ENCODE measurements at places on chromosomes 13 and 19.

DNA sequence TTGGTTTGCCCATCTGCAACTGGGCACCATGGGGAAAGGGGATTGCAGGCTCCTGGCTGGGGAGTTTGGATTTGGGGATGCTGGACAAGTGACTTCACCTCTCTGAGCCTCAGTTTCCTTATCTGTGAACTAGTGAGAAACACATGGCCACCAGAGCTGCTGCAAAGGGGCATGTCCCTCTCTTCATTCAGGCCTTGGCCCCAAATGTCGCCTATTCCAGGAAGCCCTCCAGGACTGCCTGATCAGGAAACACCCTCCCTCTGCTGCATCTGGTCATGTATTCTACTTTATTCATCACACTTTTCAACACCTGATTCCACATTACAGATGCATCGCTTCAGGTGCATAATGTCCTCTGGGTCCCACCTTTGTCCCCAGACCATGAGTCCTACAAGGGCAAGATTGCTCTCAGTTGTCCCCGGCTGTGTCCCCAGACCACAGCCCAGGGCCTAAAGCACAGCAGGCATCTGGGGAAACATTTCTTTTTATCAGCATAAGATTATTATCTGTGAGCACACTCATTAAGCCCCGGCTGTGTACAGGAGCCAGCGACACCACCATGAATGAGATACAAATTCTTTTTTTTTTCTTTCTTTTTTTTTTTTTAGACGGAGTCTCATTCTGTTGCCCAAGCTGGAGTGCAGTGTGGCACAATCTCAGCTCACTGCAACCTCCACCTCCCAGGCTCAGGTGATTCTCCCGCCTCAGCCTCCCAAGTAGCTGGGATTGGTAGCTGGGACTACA is 37.5 kb downstream of the ARRDC2 start:
- no peak for DNase-seq

DNA sequence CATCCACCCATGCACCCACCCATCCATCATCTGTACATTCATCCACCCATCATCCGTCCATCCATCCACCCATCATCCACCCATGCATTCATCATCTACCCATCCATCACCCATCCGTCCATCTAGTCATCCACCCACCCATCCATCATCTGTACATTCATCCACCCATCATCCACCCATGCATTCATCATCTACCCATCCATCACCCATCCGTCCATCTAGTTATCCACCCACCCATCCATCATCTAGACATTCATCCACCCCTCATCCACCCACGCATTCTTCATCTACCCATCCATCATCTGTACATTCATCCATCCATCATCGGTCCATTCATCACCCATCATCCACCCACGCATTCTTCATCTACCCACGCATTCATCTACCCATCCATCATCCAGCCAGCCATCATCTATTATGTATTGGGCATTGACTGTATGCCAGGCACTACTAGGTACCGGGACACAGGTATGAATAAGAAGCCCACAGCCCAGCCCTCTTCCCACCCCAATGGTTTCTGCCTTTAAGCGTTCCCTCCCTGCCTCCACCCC is 16.7 kb upstream of the GALP start:
- DNase-seq: no peak

DNA sequence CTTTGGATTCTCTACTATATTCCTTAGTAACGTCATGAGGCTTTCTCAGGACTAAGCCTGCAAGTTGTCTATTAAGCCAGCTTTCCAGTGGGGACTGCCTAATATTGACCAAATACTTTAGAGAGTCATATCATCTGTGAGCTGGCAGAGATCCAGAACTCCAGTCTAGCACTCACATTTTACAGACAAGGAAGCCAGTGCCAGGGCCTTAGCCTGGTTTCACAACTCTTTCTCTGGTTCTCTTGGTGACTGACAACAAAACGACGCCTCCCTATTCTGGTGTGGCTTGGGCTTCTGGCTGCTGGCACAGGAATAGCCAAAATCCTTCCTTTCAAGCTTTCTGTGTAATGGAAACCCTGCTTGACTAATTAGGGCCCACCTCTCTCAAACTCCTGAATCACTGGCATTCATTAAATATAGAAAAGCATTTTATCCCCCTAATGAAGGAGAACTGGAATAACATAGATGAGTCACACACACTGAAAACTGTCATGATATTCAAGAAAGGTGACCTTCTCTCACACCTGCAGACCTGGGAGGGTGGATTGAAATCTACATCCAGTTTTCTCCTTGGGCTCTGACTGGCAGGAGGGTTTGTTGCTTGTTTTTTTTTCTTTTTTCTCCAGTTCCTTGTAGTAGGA is 75.2 kb upstream of the UBL3 start:
- DNase-seq: no peak

DNA sequence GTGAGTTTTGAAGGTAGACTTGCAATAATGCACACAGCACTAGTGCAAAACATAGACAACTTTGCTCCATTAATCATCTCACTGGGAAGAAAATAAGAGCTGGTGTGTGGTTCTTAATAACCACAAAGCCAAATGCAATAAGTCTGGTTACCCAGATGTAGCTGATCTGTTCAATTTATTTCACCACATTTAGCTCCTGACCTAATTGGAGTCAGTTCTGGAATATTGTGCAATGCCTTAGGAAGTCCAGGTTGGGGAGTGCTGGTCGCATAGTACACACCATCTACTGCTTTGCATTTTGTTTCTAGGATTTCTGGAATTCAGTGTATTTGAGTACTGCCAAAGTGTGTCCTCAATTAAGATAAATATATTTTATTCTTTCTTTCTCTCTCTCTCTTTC is 483.3 kb upstream of the SPRY2 start:
- no peak for DNase-seq
